ENCODE measurements at places on chromosomes 2 and 18.
A peak's percentile ranks its signal among the peaks of the same experiment; 100 is the strongest.

DNA sequence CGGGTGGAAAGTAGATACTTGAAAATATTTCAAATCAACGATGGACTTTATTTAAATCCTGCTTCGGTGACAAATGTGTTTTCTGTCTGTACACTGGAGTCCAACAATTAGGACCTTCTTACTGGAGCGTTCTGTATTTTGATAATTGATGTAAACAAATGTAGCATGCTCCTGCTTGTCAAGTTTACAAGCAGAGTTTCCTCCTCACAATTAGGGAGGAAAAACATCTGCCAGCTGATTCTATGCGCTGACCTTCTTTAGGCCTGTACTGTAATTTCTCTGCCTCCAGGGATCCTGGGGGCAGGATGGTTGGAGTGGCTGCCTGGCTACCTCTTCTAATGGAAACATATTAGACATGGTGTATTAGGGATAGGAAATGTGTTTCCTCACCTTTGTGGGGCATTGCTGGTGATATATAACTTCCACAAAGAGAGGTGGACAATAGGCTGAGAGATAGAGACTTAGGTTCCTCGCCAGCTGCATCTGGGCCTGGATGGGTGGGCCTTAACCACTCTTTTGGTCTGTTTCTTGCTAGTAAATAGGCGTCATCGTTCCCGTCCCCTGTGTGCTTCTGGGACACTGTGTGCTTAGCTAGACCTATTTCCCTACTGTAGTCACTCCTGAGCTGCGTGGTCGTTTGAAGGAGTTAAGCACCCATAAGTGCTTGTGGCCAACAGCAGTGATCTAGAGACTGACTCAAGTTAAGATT, 19.3 kb downstream of the GATA6 start:
- no peak for DNase-seq

GRCh38 chr2:226903179-226903578, 67.3 kb downstream of the RHBDD1 start:
- DNase-seq, result peak; percentile 78

GRCh38 chr2:215465256-215465655, 29.4 kb upstream of the FN1 start:
- DNase-seq, result peak; percentile 66

GRCh38 chr2:85698184-85698879, 4.2 kb downstream of the GNLY start:
- no peak for DNase-seq

- peak; percentile 26 for DNase-seq
These were observed 20.4 kb upstream of the L3MBTL4 start for GRCh38 chr18:6434987-6435709.

DNA sequence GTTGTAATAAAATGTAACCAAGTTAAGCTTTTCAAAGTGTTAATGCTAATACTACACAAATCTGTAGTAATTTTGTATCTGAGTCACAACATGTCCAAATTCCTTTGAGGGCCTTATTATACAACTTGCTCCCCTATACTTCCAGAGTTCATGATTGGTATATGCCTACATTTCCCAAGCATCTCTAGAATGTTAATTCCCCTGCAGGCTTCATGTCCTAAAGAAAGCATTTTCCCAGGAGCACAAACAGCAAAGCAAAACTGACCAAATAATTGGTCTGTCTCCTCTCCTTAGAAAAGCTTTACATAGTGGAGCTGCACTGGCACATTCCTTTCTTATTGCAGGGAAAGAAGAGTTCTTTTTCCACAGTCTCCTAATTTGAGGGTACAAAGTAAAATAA, 3.7 kb downstream of the ALS2 start:
- no peak for DNase-seq

- peak; percentile 78 for DNase-seq
These were observed 89.6 kb downstream of the ITGB1BP1 start for GRCh38 chr2:9333591-9334171.

- peak; percentile 28 for DNase-seq
These were observed 107.7 kb downstream of the INHBB start for GRCh38 chr2:120453635-120453998.

DNA sequence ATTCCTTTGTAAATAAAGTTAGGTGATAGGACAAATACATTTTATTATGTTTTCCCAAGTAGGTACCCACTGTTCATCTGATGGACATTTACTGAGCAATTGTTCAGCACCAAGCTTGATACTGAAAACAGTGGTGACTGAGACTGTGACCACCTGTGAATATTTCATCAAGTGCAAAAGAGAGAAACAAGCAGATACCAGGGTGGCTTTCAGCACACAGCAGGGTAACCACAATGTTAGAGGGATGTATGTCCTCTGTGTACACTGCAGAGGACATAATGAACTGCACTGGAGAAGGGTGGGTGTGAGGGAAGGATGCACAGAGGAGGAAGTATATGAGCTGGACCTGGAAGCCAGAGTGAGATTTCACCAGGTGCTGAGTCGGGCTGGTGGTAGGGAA, 411.8 kb downstream of the RAD51AP2 start:
- no peak for DNase-seq

DNA sequence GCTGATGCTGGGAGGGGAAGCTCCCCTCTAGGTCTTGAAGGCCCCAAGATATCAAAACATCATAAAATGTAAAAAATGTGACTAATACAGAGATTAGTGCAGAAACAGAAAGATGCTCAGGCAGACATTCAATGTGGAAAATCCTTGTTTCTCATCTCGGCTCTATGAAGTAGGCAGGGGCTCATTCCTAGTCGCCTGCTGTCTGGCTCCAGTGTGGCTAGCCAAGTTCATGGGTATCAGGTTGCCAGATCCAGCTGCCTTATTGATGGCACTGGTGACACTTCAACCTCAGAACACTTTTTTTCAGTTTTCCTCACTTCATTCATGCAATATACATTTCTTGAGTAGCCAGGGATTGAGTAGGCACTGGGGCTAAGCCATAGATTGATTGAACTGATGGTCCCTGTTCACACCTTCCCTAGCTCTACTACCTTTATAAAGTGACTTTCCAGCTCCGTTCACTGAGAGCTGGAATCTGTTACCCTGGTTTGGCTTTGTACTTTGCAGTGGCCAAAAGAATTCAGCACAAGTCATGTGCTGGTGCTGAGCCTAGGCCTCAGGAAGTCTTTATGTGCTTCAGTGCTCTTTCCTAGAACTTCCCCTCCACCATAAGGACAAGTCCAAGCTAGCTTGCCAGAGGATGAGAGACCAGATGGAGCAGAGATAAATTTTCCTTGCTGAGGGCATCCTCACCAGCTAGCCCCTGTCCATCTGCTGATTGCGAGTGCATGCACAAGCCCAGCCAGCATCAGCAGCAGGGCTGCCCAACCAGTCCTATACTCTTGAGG, 373.6 kb upstream of the ST6GAL2 start:
- no peak for DNase-seq

- DNase-seq, result no peak
These were observed 13.5 kb upstream of the REL start for GRCh38 chr2:60867848-60868247.

GRCh38 chr18:61025596-61025995, 307.6 kb upstream of the CDH20 start:
- no peak for DNase-seq

DNA sequence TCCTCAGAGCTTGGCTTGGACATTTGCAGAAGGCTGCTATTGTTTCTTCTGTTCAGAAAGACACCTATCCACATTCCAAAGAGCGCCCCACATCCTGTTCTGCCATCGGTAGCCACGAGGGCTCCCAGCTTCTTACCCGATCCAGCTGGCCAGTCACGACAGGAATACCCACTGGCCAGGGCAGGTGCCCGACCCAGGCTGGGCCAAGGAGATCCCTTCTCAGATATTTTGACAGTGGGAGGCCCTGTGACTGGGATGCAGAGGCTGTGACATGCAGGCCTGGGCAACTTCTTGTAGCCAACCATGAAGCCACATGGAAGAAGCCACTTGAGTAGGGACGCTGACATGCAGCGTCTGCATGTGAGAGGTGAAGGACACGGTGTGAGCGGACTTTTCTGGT, 34.5 kb downstream of the KCNIP3 start:
- DNase-seq, result no peak

DNA sequence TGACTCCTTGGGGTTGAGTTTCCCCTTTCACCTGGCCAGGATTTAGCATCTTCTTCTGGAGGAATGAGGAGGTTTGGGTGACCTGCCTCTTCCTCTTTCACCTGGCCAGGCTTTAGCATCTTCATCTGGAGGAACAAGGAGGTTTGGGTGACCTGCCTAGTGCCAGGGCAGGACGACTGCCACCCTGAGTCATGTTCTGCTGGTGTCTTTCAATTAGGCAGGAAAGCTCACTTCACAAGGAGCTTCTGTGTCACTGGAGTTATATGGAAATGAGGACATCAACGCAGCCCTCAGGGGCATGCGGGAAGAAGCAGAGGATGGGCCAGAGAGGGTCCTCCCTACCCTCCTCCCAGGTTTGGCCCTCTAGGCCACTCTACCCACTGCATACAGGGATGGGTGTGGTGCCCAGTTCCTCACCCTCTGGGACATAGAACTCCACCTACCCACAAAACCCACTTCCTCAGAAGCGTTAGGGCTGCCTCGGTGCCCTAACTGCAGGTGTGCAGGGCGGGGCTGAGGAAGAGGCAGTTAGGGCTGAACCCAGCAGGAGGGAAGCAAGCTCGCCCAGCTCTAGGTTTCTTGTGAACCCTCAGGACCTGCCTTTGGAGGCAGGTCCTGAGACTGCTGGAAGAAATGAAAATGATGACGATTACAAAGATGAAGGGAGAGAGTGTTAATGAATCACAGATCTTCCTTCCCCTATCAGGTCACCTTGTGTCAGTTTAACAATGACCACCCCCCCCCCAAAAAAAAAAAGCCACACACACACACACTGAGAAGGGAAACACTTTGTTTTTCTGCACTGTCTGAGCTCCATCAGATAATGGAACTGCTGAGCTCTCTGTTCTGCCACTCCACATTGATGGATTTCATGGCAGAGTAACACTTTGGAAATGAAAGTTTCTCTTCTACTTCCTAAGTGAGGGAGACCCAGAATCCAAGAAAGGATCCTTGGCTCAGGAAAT, 71.0 kb downstream of the ARL4C start:
- DNase-seq, result no peak

DNA sequence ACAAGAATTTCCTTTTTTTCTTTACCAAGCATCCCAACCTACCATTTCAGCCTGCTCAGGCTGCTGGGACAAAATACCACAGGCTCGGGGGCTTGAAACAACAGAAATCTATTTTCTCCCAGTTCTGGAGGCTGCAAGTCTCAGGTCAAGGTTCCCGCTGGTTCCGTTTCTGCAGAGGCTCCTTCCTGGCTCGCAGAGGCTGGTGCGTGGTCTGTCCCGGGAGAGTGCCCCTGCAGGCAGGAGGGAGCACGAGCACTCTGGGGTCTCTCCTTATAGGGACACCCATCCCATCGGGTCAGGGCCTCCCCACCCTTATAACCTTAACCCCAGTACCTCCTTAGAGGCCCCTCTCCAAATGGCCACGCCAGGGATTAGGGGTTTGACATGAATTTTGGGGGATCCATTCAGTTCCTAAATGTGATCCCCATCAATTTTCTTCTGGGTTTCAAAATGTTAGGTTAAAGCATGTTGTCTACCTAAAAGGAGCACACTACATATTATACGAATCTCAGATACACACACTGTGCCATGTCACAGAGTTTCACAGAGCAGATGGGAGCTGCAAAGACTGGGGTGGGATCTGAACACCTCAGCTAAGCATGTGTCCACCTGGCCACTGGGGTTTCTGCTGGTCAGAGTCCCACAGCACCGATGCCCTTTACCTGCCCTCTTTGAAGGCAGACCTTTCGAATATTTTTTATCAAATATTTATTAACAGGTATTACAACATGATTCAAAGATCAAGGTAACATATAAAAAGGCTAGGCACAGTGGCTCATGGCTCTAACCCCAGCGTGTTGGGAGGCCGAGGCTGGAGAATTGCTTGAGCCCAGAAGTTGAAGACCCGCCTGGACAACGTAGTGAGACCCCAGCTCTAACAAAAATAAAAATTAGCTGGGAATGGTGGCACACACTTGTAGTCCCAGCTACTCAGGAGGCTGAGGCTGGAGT, 17.6 kb upstream of the ADI1 start:
- peak; percentile 71 for DNase-seq

DNA sequence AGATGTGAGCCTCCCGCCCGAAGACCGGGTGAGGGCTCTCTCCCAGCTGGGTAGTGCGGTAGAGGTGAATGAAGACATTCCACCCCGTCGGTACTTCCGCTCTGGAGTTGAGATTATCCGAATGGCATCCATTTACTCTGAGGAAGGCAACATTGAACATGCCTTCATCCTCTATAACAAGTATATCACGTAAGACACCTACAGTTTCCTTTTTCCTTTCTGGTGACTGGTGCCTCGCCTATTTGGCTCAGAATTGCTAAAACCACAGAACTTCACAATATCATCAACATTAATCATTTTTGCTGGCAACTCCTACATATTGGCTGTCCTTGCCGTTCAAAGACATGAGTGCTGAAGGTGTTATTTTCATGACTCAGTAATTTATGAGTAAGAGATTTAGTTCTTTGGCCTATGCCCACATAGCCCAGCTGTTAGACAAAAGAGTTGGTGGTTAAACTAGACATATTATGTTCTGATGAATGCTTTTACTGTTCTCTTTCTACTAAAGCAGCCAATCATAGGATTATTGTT, 2.2 kb downstream of the STAMBP start:
- peak; percentile 84 for DNase-seq

- DNase-seq, result no peak
These were observed 335 bp downstream of the HES6 start for GRCh38 chr2:238239543-238239862.

GRCh38 chr2:169933124-169933711, 106.0 kb downstream of the UBR3 start:
- DNase-seq, result peak; percentile 7

DNA sequence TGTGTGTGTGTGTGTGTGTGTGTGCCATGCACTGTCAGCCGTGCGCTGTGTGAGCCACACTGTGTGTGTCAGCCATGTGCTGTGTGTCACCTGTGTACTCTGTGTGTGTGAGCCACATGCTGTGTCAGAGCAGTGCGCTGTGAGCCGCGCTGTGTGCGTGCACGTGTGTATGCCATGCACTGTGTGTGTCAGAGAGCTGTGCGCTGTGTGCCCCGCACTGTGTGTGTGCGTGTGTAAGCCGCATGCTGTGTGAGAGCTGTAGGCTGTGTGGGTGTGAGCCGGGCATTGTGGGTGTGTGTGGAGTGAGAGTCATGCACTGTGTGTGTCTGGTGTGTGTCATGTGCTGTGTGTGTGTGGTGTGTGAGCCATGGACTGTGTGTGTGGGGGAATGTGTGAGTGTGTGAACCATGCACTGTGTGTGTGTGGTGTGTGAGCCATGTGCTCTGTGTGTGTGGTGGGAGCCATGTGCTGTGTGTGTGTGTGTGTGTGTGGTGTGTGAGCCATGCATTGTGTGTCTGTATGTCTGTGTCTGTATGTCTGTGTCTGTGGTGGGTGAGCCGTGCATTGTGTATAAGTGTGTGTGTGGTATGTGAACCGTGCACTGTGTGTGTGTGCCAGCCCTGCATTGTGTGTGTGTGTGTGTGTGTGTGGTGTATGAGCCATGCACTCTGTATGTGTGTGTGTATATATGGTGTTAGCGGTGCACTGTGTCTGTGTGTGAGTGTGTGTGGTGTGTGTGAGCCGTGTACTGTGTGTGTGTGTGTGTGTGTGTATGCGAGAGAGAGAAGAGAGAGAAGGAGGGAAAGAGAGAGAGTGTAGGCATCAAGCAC, 106.4 kb upstream of the TPO start:
- DNase-seq, result no peak

Measured in Daoy (cell line).